Bronchial epithelial cell (primary cell): ENCODE measurements at places on chromosomes 1 and 21. TPM values are rescaled to one million over a fixed set of nuclear protein-coding genes. Genes with fewer than 3 reads are reported as not detected.
A peak's percentile ranks its signal among the peaks of the same experiment; 100 is the strongest.

Gene NR0B2
- total RNA-seq = not detected in 2 replicates

DNA sequence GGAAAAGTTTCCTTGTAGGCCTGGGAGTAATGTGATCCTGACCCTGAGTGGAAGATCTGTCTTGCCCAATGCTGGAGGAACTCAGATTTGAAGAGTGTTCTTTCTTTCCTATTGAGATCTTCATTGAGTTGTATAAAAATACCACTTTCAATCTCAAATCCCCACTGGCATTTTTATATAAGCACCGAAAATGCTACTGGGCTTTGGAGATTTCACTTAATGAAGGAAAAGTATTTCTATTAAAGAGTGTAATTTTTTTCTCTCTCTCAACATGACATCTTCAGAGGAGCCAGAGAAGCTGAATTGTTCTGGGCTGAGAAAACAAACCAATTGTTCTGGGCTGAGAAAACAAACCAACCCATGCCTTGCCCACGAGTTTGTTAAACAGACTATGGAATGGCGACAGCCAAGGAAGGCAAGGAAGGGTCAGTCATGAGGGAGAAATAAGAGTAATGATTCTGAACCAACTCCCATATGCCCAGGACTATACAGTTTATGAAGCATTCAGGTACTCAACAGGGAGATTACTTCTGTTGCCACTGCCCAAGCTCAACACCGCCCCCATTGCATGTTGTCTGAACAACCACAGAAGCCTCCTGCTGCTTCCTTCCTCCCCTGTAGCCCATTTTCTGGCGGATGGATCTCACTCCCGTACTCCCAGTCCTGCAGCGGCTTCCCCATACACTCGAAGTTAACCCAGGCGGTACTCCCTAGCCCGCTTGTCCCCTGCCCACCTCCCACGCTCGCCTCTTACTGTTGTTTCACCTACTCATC lies 103.2 kb downstream of the BEND5 start:
- no peak for DNase-seq

DNA sequence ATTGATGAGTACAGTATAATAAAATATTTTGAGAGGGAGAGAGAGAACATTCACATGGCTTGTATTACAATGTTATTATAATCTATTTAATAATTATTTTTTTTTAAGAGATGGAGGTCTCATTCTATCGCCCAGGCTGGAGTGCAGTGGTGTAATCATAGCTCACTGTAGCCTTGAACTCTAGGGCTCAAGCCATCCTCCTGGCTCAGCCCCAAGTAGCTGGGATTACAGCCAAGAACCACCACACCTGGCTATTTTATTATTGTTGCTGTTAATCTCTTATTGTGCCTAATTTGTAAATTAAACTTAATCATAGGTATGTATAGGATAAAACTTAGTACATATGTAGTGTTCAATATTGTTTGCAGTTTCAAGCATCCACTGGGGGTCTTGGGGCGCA lies 57.8 kb downstream of the HS2ST1 start:
- DNase-seq = peak; percentile 32

DNA sequence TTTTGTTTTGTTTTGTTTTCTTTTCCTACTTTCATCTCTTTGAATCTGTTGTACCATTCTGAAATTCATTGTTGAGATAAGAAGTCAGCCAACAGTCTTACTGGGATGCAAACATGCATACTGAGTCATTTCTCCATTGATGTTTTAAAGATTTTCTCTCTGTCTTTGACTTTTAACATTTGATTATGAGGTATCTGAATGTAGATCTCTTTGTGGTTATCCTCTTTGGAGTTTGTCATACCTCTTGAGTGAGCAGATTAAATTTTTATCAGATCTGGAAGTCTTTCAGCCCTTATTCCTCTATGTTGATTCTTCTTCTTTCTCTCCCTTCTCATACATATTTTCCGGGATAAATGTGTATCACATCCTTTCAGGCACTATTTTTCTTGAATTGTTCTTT lies 406.9 kb upstream of the NCAM2 start:
- no peak for DNase-seq

GRCh38 chr1:161185282-161185682 lies 8.0 kb upstream of the B4GALT3 start:
- no peak for DNase-seq

GRCh38 chr1:109739738-109740614 lies 862 bp downstream of the GSTM3 start:
- DNase-seq = peak; percentile 38

GRCh38 chr1:179447489-179447888 lies 81.7 kb downstream of the AXDND1 start:
- peak; percentile 20 for DNase-seq

GRCh38 chr1:36961062-36961615 lies 73.2 kb downstream of the GRIK3 start:
- DNase-seq = no peak

DNA sequence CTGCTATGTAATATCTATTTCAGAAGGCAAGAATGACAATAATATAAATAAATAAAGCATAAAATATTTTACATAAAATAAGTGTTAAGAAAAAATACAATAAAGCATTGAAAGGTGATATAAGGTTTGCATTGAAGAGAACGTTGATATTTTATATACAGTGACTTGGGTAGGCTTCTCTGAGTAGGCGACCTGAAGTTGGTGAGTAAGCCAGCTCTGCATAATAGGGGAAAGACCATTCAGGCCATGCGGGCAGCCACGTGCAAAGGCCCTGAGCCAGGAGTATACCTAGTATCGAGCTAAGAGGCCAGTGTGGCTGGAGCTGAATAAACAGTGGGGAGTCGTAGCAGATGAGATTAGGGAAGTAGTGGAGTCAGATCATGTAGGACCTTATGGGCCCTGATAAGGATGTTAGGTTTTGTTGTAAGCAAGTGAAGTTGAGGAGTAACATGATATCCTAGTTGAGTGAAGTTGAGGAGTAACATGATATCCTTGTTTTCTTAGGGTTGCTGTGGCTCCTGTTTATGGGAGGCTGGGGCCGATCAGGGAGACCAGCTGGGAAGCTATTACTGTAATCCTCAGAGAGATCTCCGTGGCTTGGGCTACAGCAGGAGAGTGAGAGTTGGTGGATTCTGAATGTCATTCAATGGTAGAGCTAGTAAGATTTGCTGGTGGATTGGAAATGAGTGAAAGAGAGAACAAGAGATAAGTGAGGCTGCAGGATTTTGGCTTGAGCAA lies 22.0 kb downstream of the KCNK1 start:
- DNase-seq = peak; percentile 52

Gene ALX3
- total RNA-seq = not detected in 2 replicates

- no peak for DNase-seq
These were observed 36.5 kb downstream of the ZBTB18 start for GRCh38 chr1:244087611-244088010.
